ENCODE measurements at places on chromosomes 4 and X.

GRCh38 chrX:155070038-155070437, 898 bp downstream of the CMC4 start:
- DNase-seq: no peak

- no peak for DNase-seq
Measured at GRCh38 chr4:26076896-26077295, 162.9 kb downstream of the SMIM20 start.

GRCh38 chrX:13899607-13900006, 82.7 kb upstream of the GPM6B start:
- peak; percentile 72 for DNase-seq

DNA sequence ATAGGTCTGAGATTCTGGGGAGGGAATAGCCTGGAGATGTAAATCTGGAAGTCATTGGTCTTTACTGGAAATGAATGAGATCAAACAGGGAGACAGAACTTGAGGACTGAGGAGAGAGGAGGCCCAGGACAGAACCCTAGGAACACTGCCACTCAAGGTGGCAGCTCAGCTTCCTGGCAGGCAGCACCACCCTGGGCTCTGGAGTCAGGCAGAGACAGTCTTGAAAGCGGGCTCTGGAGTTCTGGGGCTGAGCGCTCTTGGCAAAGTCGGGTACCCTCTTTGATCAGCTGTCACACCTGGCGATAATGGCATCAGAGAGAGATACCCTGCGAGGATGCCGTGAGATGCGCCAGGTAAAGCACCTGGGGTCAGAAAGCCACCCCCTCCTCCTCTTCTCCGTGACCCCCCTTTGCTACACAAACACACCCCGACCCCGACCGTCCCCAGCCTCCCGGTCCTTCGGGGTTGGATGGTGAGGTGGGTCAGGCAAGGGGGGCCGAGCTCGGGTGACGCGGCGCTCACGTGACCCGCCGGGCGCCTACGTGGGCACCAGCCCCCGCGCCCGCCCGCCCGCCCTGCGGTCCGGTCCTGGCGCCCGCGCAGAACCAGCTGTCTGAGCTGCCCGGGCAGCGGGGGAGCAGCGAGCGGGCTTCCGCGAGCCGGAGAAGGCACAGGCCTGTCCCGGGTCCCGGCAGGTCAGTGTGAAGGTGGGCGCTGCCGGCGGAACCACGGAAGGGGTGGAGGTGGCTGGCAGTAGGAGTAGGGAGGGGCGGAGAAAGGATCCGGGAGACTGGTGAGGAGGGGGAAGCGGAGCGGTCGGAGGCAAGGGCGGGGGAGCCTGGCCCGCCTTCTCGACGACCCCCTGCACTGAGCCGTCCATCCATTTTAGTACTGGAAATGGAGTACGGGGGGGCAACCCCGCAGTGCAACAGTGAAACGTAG, at the start of gene TCEAL3:
Gene TCEAL3, plus strand, starts transcription at position 600 of the 942 bp plus-strand sequence. CDS start 1,102 bp downstream, outside the sequence.
- DNase-seq: peak; percentile 39

DNA sequence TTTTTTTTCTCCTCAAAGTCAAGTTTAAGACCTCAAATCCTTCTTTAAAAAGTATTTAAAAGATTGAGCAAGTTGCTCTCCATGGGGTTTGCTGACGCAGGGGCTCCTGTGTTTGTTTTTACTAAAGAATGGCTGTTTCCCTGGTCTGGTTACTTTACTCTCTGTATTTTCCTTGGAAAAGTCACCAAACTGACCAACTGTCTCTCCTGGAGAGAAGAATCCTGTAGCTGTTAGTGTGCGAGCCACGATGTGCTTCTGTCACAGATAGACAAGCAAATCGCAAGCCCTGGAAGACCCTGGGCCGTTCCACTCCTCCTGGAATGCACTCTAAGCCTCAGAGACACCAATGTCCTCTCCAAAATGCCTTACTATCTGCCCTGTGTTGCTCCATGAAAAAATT, 212.1 kb downstream of the CHIC2 start:
- peak; percentile 88 for DNase-seq
